ENCODE measurements at places on chromosomes 6 and 20.

GRCh38 chr6:139369068-139369467 is 5.4 kb downstream of the CITED2 start:
- DNase-seq = no peak

DNA sequence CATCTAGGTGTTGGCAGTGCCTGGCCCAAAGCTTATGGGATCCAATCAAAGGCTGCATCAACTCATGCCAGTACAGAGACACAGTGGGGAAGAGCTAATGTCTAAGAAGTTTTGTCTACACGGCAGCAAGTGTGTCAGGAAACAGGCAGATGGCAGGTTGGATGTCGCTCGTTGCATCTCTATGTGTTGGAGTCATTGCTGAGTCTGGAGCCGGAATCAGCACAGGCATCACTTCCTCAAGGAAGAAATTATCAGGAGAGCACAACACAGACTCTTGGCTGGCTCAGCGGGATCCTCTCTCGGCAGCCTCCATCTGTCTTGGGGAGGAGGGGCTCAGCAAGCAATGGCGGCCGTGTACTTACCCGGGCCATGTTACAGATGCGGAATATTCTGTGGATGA is 467.2 kb upstream of the CHD6 start:
- DNase-seq = no peak

- no peak for DNase-seq
Observed at GRCh38 chr6:30591008-30591407, 19.8 kb downstream of the ABCF1 start.

DNA sequence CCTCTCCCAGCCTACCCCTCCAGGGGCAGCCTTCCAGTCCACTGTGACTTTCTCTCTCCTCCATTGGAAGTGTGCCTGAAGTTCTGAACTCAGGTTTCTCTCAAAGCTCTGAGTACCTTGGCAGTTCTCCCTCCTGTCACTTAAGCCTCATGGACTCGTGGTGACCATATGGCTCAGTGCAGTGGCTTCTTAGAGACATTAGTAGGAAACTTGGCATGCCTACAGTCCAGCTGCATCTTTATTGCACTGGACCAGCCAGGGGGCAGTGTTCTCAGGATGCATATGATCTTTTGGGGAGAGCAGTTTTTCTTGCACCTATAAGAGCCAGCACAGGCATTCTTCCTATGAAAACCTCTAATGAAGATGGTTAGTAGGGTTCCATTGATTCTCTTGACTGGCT is 47.5 kb upstream of the KCNK16 start:
- DNase-seq = no peak

GRCh38 chr6:52164319-52165094 is 21.7 kb upstream of the IL17A start:
- DNase-seq = no peak

DNA sequence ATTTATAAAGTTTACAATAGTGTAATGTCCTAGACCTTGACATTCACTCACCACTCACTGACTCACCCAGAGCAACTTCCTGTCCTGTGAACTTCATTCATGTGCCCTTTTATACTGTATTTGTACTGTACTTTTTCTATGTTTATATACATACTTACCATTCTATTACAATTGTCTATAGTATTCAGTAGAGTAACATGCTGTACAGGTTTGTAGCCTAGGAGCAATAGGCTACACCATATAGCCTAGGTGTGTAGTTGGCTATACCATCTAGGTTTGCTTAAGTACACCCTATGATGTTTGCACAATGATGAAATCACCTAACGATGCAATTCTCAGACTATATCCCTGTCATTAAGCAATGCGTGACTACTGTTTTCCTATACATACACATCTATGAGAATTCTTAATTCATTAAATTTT is 17.5 kb downstream of the EDEM2 start:
- DNase-seq = no peak

DNA sequence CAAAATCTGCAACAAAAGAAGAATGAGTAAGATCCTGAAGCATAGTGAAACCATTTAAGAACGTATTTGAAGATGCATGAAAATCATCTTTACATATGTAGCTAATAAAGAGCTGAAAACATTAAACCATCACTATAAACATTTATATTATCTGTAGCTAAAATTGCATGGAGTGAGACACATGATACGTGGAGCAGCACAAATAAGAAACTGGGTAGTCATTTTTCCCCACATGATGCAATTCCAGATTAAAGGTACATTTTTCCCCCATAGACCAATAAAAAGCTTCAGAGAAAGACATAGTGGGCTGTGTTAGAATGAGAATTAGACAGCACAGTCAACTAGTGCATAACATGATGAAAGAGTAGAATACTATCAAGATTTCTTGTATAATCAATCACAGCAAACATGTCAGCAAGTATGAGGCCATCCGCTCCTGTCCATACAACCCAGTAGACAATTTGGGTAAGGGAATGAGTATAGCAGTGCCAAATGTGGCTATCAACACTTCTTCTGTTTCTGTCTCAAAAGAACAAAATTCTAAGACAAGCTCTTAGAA is 67.0 kb downstream of the RSPO3 start:
- no peak for DNase-seq

DNA sequence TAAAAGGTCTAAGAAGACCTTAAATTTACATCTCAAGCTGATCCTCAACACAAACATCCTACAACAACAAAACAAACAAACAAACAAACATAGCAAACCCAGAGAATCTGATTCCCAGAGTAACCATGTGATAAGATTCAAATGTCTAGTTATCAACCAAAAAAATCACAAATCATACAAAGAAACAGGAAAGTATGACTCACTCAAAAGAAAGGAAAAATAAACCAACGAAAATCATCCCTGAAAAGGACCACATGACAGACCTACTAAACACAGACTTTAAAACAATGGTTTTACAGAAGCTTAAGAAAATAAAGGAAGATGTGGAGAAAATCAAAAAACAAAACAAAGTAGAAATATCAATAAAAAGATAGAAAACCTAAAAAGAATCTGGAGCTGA is 18.1 kb downstream of the VNN1 start:
- no peak for DNase-seq

GRCh38 chr6:516213-516612 is 124.7 kb downstream of the IRF4 start:
- no peak for DNase-seq

DNA sequence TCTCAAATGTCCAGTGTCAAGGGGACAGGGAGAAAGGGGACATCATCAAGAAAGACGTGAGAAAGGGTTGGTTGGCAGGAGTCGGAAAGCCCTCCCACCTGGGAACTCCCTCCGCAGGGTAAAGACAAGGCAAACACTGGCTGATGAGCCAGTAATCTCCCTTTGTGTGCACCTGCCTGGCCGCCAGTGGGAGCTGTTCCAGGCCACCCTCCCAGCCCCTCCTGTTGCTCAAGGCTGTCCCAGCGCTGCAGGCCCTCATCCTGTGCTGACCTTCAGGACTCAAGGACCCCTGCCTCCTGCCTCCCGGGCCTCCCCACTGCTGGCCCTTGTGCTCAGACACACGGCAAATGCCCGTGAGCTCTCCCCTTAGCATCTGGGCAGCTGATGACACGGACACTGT is 7.4 kb downstream of the FRMD1 start:
- no peak for DNase-seq

DNA sequence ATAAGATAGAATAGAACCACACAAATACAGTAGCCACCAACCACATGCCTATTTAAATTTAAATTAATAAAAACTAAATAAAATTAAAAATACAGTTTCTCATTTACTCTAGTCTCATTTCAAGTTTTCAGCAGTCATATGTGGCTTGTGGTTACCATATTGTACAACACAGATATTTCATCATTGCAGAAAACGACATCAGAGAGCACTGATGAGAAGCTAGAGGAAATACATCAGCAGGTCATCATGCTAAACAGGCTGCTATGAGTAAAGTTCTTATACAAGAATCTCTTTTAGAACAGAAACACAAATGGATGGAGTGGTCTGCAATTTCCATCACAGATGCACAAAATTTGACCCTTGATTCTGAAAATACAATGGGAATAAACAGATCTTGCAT is 36.6 kb downstream of the TBC1D32 start:
- DNase-seq = no peak

DNA sequence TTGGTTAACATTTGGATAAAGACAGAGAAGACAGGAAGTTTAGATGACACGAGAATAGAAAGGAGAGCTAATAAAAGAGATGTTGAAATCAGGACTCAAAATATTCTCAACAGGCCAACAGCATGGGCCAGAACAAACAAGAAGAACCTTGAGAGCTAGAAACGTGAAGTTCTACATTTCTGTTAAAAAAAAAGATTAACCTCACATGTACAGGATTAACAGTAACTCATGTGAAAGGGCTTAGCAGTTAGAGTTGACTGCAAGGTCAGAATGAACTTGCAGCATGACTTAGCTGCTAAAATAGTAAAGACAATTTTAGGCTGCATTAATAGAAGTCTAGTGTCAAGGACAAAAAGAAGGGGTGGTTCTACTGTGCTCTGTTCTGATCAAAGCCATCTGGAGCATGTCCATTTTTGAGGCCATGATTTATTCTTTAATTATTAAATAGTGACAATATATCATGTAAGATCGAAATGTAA is 331.1 kb upstream of the HSF2 start:
- no peak for DNase-seq

- no peak for DNase-seq
Observed at GRCh38 chr6:155066921-155067680, 72.0 kb downstream of the TIAM2 start.

DNA sequence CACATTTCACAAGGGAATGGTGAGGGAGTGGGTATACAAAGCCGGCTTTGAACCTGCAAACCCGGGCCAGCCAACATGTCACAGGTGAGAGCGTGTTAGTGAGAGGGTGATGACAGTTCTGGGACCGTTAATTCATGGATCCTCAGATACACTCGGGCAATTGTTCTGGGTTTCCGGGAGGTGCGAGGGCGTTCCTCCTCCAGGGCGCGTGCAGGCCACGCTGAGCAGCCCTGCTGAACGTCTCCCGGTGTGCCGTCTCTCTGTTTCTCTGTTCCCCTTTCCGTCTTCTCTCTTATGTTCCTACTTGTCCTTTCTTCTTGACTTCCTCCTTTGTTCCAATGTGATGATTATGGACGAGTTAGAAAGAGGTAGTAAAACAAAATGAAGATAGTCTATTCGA is 130.0 kb upstream of the GMDS start:
- no peak for DNase-seq

DNA sequence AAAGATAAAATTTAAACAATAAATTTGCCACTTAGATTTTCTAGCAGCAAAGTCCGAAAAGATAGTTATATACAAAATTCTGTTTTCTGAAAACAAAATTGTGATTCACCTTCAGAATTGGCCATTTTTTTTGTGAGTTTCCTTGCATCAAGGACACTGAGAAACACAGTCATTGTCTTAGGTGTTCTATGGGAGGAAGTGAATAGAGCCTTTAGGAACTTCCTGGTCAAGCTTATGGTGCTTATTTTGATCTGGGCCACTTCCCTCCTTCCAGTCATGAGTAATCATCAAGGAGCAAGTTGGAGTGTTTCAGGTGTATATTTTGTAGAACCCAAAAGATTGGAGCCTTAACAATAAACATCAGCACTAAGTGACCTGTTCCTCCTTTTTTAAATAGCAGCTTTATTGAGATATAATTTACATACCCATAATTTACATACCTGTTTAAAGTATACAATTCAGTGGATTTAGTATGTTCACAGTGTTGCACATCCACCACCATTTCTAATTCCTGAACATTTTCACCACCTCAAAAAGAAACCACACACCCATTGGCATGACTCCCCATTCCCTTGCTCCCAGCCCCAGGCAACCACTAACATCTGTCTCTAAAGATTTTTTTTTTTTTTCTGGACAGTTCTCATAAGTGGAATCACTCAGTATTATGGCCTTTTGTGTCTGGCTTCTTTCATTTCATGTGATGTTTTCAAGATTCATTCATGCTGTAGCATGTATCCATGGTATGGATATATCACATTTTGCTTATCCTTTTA is 17.6 kb downstream of the TMEM74B start:
- no peak for DNase-seq

DNA sequence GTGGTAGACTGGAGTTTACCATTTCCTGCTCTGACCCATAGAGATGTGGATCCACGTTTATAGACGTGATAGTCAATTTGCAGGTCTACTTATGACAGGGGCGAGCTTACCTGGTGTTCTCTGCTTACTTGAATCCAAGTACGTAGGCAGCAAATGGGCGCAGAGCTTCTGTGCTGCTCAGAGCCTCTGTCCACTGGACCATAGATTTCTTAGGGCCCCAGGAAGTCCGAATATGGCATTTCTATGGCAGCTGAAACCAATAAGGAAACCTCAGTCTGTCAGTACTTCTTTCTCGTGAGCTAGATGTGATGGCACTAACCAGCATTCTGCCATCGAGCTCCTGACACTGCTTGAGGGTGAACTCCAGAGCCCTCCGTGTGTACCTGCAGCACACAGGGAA is 19.5 kb upstream of the NPEPL1 start:
- no peak for DNase-seq

GRCh38 chr20:32823078-32823477 is 3.3 kb downstream of the MAPRE1 start:
- no peak for DNase-seq

DNA sequence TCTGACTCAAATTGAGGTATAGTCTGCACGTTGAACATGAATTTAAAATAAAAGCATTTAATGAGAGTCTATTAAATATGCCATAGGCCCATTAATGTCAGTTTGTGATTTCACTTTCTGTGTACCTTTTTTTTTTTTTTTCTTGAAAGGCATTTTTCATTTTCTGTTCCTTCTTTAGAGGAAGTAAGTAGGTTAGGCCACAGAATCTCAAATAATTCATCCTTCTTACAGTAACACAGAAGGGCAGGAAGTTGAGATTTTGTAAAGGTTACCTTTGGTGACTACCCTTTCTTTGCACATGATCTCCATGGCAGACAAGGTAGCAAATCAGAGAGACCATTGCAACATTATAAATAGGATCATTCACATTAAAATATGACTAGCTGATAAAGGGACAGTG is 9.6 kb downstream of the L3MBTL3 start:
- DNase-seq = no peak

- DNase-seq = no peak
Observed at GRCh38 chr20:2149507-2149906, 47.9 kb downstream of the STK35 start.

GRCh38 chr20:35796571-35796970 is 24.8 kb downstream of the PHF20 start:
- DNase-seq = no peak

DNA sequence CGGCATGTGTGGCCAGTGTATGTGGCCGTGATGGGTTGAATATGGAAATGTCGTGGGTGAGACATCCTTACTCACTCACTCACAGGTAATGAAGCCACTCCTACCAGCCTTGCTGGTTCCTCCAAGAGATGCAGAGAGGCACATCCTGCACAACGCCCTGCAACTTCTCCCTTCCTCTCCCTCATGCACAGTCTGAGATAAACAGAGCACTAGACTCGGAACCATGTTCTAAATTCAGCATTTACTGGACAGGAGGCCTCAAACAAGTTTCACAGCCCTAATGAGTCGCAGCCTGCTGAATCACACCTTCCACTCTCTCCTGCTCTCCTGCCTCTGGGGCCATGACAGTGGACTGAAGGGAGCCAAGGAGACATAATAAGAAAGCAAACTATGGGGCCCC is 91.2 kb downstream of the ISM1 start:
- DNase-seq = no peak

GRCh38 chr6:96834070-96834469 is 3.2 kb downstream of the GPR63 start:
- no peak for DNase-seq

All from activated gamma-delta T cell treated with Interleukin-2 at 50 U/mL for 16 hours (primary cell).